Fibroblast of lung (primary cell): ENCODE measurements at places on chromosomes 16 and 17. TPM values are rescaled to one million over a fixed set of nuclear protein-coding genes. Genes with fewer than 3 reads are reported as not detected.
A peak's percentile ranks its signal among the peaks of the same experiment; 100 is the strongest.

The KRTAP2-2 gene
- total RNA-seq, result not detected in 2 replicates

The TBC1D3E gene
- not detected in 2 replicates for total RNA-seq

The SLC2A4 gene
- under 0.01 TPM in 2 replicates for total RNA-seq

The GFAP gene
- total RNA-seq, result 0.26 and 1.3 TPM in 2 replicates

The KRTAP4-5 gene
- total RNA-seq, result not detected in 2 replicates

The KRTAP9-3 gene
- total RNA-seq, result not detected in 2 replicates

The HSD11B2 gene
- under 0.01 TPM in 1 of 2 replicates, not detected in the other for total RNA-seq

The OR3A2 gene
- total RNA-seq, result under 0.01 TPM in 1 of 2 replicates, not detected in the other

The PRDM7 gene
- not detected in 2 replicates for total RNA-seq

The PPP1R27 gene
- total RNA-seq, result under 0.01 TPM in 1 of 2 replicates, not detected in the other

GRCh38 chr16:29111421-29111820 lies 126.6 kb downstream of the LAT start:
- peaks cover 3% of the 10 kb centered on the region for H3K4me1 ChIP-seq
- no peaks in the 10 kb centered on the region for H3K27me3 ChIP-seq
- no peak overlapping the region for H3K4me3 ChIP-seq
- no peak overlapping the region for H3K27ac ChIP-seq

- DNase-seq, result no peak
- peaks cover 5% of the 10 kb centered on the region for H3K4me1 ChIP-seq
Measured at GRCh38 chr17:71970312-71970711, 150.5 kb upstream of the SOX9 start.

DNA sequence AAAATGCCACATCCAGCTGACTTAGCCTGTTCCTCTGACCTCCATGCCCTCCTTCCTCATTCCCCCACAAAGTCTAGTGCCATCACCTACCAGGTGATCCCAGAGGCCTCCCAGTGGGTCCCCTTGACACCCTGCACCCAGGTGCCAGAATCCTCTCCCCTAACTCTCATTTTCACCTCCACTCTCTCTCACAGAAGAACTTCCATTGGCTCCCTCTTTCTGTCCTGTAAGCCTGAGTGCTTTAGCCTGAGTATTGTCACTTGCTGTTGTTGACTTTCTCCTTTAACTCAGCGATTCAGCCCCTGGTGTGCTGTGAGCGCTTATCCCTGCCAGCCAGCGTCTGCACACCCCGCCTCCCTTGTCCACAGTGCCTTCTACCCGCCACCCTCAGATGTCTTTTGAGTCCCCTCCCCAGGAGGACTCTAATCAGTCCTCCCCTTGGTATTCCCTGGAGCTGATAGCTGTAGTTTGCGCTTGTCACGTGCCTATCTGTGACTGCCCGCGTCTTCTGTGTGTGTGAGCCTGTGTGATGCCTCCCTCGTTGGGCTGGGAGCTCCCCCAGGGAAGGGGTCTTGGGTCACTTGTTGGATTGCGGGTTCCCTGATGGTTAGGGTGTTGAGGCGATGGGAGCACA lies 31.9 kb downstream of the ARHGAP23 start:
- H3K36me3 ChIP-seq, result peaks cover 43% of the 10 kb centered on the region
- no peaks in the 10 kb centered on the region for H3K27me3 ChIP-seq
- peaks cover 20% of the 10 kb centered on the region for H3K4me1 ChIP-seq
- H3K4me3 ChIP-seq, result no peak overlapping the region

GRCh38 chr16:81632392-81633146 lies 146.5 kb upstream of the PLCG2 start:
- H3K36me3 ChIP-seq, result no peaks in the 10 kb centered on the region
- no peak overlapping the region for H3K4me3 ChIP-seq
- no peaks in the 10 kb centered on the region for H3K27me3 ChIP-seq
- peak; percentile 89 for DNase-seq
- H3K4me1 ChIP-seq, result peaks cover 4% of the 10 kb centered on the region
- H3K27ac ChIP-seq, result no peak overlapping the region

DNA sequence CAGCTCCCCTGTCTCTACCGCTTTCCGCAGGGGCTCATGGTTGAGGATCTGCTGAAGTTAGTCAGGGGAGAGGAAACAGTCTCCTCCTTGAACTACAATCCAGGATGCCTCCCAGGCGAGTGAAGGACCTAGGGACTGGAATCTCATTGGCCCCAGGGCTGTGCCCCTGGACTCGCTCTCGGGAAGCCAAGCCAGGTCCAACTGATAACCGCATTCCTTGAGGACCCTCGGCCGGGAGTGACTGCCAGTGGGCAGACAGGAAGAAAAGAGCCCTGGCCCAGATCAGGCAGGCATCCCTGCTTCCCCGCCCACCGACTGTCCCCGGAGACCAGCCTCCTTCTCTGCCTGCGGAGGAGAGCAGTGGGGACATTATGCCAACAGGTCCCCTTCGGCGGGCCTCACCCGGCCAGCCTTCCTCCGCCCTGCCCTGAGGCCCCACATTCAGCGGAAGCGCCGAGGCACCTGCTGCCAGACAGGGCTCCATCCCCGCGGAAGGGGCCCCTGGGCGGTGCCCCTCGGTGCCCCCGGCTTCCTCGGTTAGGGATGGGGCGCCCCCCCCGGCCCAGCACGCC lies 776 bp downstream of the LRRC75A start:
- H3K27ac ChIP-seq, result no peak overlapping the region
- DNase-seq, result no peak
- peaks cover 6% of the 10 kb centered on the region for H3K4me1 ChIP-seq
- H3K27me3 ChIP-seq, result peaks cover 28% of the 10 kb centered on the region

- H3K4me1 ChIP-seq, result peaks cover 10% of the 10 kb centered on the region
- H3K36me3 ChIP-seq, result peaks cover 7% of the 10 kb centered on the region
- no peak for DNase-seq
- no peaks in the 10 kb centered on the region for H3K27me3 ChIP-seq
- H3K27ac ChIP-seq, result no peak overlapping the region
Measured at GRCh38 chr16:4891097-4891885, 44.0 kb downstream of the UBN1 start.

DNA sequence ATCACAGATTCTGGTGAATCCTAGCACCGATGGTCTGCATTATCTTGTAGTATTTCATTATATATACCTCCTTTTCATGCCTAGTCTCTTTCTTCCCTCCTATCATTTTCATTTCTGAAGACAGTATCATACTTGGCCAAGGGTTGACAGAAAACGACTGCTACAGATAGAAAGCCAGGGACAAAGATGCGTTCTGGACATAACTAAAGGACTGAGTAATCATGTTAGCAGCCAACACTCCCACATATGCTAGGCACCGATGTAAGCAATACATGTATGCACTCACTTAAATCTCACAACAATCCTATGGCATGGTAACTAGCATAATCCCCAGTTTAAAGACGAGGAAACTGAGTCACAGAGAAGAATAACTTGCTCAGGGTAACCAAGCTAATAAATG lies 22.9 kb downstream of the RDM1 start:
- no peaks in the 10 kb centered on the region for H3K4me1 ChIP-seq
- no peak for DNase-seq
- no peak overlapping the region for H3K4me3 ChIP-seq
- no peaks in the 10 kb centered on the region for H3K36me3 ChIP-seq
- H3K27me3 ChIP-seq, result no peaks in the 10 kb centered on the region

GRCh38 chr17:2867441-2868424 lies 71.5 kb downstream of the RAP1GAP2 start:
- H3K27ac ChIP-seq, result no peak overlapping the region
- no peaks in the 10 kb centered on the region for H3K27me3 ChIP-seq
- H3K36me3 ChIP-seq, result no peaks in the 10 kb centered on the region
- DNase-seq, result peak; percentile 77
- H3K4me3 ChIP-seq, result no peak overlapping the region
- peaks cover 2% of the 10 kb centered on the region for H3K4me1 ChIP-seq

GRCh38 chr16:86019446-86020047 lies 120.6 kb downstream of the IRF8 start:
- no peaks in the 10 kb centered on the region for H3K36me3 ChIP-seq
- H3K4me1 ChIP-seq, result no peaks in the 10 kb centered on the region
- no peak for DNase-seq
- H3K27me3 ChIP-seq, result peaks cover 20% of the 10 kb centered on the region
- no peak overlapping the region for H3K4me3 ChIP-seq

DNA sequence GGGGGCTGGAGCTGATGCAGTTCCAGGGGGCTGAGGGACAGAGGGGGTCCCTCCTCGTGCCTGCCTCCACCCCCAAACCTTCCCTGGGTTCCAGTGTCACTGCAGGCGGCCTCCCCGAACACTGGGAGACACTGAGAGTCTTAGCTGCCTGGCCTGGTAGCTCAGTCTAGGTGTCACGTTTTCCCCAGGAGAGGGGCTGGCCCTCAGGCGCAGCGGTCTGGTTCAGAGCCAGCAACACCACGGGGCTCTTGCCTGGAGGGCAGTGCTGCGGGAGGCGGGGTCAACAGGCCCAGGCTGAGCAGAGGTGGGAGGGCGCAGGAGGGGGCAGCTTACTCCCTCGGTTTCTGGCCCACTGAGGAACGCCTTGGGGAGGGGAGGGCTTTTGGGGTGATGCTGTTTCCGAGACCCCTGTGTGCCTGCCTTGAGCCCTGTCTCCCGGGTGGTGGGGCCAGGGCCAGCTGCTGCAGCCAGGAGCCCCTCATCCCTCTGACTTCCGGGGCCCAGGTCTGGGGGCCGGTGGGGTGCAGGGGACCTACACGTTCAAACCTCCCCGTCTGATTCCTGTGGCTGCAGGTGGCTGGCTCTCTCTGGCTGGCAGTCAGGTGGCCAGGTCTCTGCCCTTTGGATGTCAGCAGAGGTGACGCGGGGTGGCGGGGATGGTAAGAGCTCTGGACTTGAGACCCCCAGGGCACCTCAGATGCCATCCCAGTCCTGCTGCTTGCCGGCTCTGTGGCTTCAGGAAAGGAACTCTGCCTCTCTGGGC lies 89.3 kb upstream of the GSE1 start:
- H3K27ac ChIP-seq, result no peak overlapping the region
- H3K36me3 ChIP-seq, result no peaks in the 10 kb centered on the region
- no peak overlapping the region for H3K4me3 ChIP-seq
- DNase-seq, result peak; percentile 46

- H3K4me3 ChIP-seq, result no peak overlapping the region
- H3K27ac ChIP-seq, result no peak overlapping the region
- no peaks in the 10 kb centered on the region for H3K27me3 ChIP-seq
- H3K4me1 ChIP-seq, result no peaks in the 10 kb centered on the region
- no peak for DNase-seq
Measured at GRCh38 chr17:2822358-2822757, 26.1 kb downstream of the RAP1GAP2 start.

- H3K4me1 ChIP-seq, result no peaks in the 10 kb centered on the region
- no peak for DNase-seq
- H3K27ac ChIP-seq, result no peak overlapping the region
- peaks cover 7% of the 10 kb centered on the region for H3K27me3 ChIP-seq
- no peaks in the 10 kb centered on the region for H3K36me3 ChIP-seq
- no peak overlapping the region for H3K4me3 ChIP-seq
Measured at GRCh38 chr17:41483531-41483930, 2.6 kb upstream of the KRT35 start.

DNA sequence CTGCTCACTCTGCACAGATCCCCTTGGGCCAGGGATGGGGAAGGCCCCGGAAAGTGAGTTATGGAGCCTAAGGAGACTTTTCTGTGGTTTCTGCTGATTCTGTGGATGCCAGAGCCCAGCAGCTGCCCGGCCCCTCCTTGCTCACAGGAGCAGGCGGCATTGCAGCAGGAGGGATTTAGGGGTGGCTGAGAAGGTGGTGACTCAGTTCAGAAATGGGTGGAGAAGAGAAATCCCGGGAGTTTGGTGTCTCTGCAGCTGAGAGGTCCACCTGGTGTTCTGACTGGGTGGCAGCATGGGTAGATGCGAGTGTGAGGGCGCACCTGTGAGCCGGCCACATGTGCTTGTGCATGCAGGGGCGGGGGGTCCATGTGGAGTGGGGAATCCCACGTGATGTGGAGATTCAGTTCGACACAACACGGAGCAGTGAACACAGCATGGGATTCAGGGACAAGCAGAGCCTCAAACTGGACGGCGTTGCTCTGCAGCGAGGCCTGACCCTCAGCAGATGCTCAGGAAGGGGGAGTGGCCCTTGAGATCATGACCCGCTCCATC lies 16.0 kb upstream of the SPPL2C start:
- H3K27ac ChIP-seq, result no peak overlapping the region
- H3K4me3 ChIP-seq, result no peak overlapping the region

- no peak overlapping the region for H3K27ac ChIP-seq
- H3K27me3 ChIP-seq, result no peaks in the 10 kb centered on the region
- no peak overlapping the region for H3K4me3 ChIP-seq
- DNase-seq, result no peak
Measured at GRCh38 chr17:14198575-14198974, 38.1 kb downstream of the CDRT15 start.

GRCh38 chr16:65002265-65002664 lies 119.6 kb downstream of the CDH11 start:
- DNase-seq, result peak; percentile 82
- no peaks in the 10 kb centered on the region for H3K27me3 ChIP-seq
- H3K4me3 ChIP-seq, result no peak overlapping the region
- peaks cover 11% of the 10 kb centered on the region for H3K36me3 ChIP-seq
